ENCODE measurements at places on chromosomes 4 and X.

DNA sequence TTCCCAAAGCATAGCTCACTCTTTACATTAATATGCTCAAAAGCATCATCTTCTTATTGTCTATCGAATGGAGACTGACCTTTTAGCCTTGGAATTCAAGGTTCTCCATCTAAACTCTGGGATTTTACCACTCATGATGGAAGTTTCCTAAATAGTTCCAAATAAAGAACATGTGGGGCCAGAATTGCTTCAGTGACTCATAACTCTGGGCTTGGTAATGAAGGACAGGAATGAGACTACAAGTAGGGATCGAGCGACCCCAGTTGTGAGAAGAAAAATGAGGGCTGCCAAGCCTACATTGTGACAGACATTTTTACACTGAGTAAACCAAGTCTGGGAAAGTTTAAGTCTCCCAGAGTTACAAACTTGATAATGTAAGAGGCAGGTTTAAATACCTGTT is 269.9 kb downstream of the CBLL2 start:
- no peak for DNase-seq

GRCh38 chr4:14650127-14650526 is 352.2 kb upstream of the CPEB2 start:
- no peak for DNase-seq

- no peak for DNase-seq
Measured at GRCh38 chrX:132467026-132467425, 21.8 kb downstream of the MBNL3 start.

GRCh38 chr4:58188316-58188715 is 1078.1 kb upstream of the IGFBP7 start:
- no peak for DNase-seq

GRCh38 chr4:68765876-68766275 is 49.9 kb upstream of the UGT2B10 start:
- DNase-seq, result no peak

DNA sequence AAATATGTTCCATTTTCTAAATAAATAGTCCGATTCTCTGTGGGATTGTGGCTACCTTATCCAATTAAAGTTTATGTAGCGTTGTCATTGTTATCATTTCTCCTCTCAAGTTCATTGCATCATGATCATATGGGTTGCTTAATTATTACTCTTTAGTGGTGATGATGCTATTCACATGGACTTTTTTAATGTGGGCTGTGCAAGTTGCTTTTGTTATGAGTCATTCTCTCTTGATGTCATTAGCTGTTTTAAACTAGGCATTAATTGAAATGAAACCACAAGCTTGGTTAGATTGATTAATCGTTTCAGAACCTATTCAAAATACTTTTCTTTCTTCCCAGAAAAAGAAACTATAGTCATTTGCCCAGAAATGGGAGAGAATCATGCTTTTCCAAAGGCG is 38.2 kb downstream of the NHS start:
- DNase-seq, result peak; percentile 83

GRCh38 chr4:103915224-103915869 is 195.6 kb upstream of the TACR3 start:
- DNase-seq, result peak; percentile 18

GRCh38 chrX:72080150-72080549 is 51.6 kb downstream of the RTL5 start:
- DNase-seq, result no peak

GRCh38 chr4:5734853-5735252 is 23.9 kb downstream of the EVC start:
- DNase-seq, result no peak

GRCh38 chrX:74922922-74923543 is 2.2 kb downstream of the NEXMIF start:
- DNase-seq, result no peak

DNA sequence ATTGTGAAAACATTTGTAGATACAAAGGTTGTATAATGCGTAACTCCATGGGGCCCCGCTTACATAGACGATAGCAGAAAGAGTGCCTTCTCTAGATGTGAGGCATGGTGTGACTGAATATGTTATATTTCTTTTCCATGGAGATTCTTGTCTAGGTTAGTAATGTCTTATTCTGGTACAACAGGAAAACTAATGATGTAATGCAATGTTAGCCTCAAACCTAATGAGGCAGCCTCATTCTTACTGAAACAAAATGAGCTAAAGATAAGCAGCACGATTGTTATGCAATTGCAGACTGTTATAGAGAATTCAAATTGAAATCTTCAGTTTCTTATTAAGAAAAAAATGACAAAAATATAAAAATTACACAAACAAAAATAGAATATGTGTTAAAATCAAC is 171.1 kb upstream of the ANKRD50 start:
- no peak for DNase-seq

- DNase-seq, result no peak
Measured at GRCh38 chrX:77505227-77505626, 58.0 kb downstream of the FGF16 start.

DNA sequence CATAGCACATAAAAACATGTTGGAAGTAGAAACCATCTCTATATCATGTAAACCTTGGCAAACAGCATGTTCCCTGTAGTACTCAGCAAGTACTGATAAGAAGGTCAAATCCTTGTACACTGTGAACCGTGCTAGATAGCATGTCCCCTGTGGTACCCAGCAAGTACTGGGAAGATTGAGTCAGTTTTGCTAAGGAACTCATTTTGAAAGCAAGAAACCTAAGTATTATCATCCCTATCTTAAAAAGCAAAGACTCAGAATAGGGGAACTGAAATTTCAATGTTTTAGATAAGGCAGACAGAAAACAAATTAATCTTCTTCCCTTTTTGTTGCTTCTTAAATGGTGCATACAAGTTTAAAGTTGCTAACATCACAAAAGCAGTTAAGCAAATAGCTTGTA is 180.2 kb downstream of the RBM46 start:
- no peak for DNase-seq

- no peak for DNase-seq
Measured at GRCh38 chr4:113701169-113701568, 60.4 kb downstream of the CAMK2D start.

DNA sequence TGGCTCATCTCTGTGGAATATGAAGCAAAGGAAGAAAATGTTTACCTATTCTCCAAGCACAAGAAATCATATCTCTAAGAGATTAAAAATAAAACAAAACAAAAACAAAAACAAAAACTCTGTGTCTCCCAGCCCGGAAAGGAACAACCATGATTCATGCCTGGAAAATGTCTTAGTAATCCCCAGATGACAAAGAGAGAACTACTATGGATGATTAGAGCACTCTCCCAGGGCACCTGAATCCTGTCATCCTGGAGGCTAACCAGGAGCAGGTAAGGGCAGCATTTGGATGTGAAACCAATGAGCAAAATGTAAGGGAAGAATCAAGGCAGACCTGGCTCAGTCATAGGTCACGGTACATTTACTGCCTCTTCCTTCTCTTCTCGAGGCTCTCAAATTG is 1.7 kb upstream of the AKAP4 start:
- peak; percentile 34 for DNase-seq

DNA sequence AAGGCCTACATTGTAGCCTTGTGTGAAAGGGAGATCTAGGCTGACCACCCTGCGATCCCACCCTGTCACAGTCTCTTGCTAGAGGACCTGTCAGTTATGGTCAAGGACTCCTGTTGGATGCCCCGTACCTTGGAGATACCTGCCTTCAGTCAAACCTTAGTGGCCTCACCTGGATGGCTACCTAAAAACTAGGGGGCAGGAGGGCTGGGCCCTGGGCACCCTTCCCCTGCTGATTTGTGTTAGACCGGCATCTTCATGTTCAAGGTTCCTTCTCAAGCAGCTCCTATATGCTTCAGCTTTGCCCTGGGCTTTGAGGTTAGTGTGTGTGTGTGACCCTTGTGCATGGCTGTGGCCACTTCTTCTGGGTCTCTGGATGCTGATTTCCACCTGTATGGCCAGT is 35.3 kb downstream of the CCKAR start:
- DNase-seq, result no peak

DNA sequence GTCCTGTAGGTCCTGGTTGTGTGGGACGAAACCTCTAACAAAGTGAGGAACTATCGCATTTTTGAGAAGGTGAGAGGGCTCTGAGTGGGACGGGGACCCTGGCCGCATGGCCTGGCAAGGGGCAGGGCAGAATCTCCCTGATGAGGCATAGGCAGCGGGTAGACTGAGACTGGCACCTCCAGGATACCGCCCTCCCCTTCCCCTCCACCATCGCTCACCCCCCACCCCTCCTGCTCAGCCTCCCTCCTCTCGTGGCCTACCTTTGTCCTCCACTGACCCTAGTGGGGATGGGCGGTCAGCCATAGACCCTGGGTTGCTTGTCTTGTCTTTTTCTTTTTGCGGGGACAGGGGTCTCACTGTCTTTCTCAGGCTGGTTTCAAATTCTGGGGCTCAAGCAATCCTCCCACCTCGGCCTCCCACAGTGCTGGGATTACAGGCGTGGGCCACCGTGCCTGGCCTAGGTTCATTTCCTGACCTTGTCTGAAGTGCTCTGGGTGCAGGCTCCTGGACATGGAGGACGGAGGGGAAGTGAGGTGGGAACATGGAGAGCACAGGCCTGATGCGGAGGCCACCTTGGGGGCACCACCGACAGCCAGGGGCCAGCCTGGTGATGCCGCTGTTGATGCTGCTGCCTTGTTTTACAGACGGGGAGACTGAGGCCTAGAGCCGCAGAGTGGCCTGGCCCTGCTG is 10.5 kb upstream of the ADD1 start:
- DNase-seq, result no peak

GRCh38 chrX:112120721-112121120 is 38.1 kb upstream of the TRPC5 start:
- no peak for DNase-seq

DNA sequence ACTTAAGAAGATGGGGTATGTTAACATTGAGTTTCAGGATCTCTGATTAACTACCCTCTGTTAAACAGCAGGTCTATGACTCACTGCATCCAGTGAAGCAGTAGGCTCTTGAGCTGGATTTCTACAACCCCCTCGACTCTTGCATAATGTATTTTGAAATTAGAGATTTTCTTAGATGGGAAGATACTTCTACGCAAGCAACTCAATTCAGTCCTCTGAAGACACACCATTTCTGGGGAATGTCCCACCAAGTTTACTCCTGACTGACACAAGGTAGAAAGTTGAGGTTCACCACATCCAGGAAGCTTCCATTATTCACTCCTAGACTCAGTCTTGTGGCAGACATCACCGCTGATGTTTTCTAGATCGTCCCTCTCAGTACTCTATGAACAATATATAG is 12.9 kb downstream of the PALLD start:
- no peak for DNase-seq

DNA sequence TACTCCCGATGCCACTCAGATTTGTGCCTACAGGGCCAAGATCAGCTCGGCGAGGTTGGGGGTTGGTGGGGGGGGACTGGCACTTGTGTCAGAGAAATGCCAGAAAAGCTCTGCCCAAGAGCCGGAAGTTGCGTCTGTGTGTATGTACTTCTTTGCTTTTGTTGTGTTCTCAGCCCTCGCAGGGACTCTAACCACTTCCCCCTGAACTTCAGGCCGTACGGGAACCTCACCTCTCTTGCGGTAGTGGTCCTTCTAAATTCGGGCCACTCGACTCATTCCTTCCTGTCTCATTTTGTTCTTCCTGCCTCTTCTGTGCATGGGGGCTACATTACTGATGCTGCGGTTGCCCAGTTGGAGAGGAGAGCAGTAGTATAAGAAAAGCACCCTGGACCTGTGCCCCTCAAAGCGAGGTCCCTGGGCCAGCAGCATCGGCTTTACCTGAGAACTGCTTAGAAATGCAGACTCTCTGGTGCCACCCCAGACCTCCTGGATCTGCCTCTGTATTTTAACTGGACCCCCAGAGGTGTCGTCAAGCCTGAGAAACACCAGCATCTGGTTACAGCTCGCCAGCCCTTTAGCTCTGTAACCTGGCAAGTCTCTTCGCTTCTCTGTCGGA is 146.3 kb upstream of the RPS6KA3 start:
- no peak for DNase-seq

DNA sequence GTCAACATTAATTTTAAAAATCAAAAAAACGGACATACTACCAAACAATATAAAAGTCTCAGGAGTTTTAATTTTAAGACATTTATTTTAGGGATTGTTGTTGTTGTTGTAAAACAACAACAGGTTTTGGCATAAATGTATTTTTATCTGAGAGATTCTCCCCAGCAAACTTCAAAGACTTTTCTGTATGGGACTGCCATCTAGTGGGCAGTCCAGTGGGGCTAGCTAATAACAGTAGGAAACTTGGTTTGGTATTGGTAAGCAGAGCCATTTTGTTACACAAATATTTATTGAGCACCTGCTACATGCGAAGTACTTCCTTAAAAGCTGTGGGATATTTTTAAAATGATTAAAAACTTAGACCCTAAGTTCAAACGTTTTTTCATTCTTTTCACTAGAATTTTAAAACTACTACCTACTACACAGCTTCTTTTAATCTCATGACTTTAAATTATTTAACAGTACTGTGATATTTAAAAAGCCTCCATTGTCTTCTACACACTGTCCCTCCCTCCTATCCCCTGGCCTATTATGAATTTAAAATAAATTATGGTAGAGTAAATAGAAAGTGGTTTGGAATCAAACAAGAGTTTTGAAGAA is 1028.4 kb upstream of the INTU start:
- peak; percentile 25 for DNase-seq

GRCh38 chrX:106972896-106973295 is 27.1 kb downstream of the MORC4 start:
- no peak for DNase-seq

- DNase-seq, result peak; percentile 54
Measured at GRCh38 chrX:133229361-133229760, 11.2 kb upstream of the TFDP3 start.

- DNase-seq, result no peak
Measured at GRCh38 chr4:2386717-2387116, 31.7 kb downstream of the ZFYVE28 start.

DNA sequence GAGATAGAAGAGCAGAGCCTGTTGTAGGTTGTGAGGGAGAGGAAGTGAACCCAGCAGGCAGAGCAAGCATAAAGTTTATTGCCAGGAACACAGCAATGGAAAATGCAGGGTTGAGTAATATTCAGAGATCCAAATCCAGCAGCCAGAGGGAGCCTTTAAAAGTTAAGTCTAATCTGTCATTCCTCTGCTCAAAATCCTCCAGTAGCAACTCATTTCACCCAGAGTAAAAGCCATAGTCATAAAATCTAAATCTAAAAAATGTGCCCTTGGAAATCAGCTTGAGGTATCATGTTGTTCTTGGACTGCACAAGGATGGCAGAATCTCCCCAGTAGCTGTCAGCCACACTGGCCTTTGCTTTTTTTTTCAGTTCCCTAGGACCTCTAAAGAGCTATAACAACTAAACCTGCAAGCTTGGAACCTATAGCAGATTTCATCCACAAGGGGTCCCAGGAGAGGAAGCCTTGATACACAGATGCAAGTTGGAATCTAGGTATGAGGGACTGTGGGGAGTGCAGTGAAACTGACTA is 62.9 kb upstream of the FRAS1 start:
- DNase-seq, result peak; percentile 25

GRCh38 chr4:130632731-130633604 is 1537.0 kb downstream of the C4orf33 start:
- DNase-seq, result no peak

- DNase-seq, result no peak
Measured at GRCh38 chr4:114302472-114302871, 296.1 kb upstream of the UGT8 start.

DNA sequence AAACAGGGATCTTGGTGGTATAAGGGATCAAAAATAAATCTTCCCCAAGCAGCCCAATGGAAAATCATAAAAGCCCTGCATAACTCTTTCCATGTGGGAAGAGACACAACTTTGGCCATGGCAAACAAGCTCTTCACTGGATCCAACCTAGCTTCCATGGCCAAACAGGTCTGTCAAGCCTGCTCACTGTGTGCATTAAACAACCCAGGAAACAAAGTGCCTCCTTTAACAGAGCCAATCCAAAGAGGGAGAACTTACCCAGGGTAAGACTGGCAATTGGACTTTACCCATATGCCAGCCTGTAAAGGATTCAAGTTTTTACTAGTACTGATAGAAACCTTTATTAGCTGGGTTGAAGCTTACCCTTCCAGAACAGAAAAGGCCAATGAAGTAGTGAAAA is 7.6 kb upstream of the HERC5 start:
- no peak for DNase-seq

Data from A172 (cell line).